ENCODE measurements at places on chromosomes 6 and 20.

DNA sequence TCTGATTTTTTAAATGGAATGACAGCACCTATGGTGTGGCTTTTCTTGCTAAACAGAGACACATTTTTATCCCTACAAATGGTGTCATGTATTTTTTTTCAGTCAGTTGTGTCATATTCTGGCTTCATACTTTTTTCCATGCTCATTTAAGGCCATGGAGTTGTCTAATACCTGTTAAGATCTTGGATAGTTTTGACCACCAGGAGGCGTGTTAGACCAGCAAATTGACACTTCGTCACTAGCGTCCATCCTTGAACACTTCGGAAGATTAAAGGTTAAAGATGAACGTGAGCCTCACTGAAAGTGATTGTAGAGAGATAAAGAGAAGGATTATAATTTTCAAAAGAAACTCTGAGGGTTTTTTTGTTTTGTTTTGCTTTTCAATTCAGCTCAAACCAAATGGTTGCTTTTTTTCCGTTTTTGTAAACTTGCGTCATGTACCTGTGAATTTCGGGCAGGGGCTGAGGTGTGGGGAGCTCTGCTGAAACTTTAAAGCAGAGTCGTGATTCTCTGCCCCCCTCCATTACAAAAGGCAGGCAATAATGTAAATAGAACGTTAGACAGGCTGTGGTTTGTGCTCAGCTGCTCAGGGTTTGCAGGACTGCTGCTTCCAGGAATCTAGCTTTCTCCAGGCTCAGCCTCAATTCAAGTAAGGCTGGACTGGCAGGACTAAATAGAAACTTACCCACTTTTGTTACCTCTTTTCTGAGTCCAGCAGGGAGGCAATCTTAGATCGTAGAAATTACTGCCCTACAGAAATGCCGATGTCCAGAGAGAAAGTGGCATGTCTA is 245.1 kb downstream of the FOXA2 start:
- DNase-seq, result no peak

DNA sequence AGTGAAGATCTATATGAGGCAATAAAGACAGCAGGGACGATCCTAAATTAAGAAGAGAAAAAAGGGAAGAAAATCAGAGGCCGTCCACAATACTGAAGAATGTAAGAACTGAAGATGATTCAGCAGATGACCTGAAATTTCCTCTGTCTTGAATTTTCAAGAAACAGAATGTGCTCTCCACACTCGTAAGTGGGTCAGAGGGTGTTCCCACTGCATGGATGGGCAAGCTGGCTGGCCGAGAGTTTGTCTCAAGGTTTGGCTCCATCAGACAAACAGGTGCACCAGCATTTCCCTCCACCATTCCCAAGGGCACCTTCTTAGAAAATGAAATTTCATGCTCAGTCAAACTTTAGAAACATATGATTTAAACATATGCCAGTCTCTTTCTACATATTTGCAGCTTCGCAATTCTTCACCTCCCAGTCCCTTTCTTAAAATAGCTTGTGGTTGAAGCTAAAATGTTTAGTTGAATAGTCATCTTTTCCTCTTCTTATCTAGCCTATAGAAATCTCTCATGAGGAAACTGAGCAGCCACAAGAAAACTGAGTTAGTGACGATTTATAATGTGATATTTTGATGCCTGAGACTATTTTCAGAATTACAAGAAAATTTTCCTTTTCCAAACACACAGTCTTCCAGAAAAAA is 576.4 kb downstream of the PRKN start:
- DNase-seq, result no peak

DNA sequence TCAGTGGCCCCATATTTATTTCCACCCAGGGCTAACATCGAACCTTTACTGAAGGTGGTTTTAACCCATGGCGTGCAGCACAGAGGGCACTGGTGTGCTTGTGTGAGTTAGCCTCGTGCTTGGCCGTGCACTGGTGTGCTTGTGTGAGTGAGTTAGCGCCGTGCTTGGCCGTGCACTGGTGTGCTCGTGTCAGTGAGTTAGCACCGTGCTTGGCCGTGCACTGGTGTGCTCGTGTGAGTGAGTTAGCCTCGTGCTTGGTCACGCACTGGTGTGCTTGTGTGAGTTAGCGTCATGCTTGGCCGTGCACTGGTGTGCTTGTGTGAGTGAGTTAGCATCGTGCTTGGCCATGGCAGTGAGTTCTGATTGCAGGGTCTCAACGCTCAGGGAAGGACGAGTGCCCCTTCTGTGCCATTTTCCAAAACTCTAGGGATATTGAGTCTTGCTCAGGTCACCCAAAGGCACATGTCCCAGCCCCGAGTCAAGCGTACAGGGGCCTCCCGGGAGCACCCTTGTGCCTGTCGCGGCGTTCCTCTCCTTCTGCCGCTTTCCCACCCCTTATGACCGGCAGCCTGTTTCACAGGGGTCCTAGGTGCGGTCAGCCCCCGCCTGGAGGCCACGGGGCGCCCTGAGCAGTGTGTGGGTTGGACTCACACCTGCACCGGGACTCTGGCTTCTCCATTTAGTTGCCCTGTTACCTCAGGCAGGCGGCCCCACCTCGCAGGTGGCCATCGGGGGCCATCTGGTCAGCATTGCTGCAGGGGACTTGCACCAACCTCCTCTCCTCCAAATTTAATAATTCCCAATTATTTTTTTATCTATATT is 399.1 kb downstream of the CDH4 start:
- DNase-seq, result no peak

DNA sequence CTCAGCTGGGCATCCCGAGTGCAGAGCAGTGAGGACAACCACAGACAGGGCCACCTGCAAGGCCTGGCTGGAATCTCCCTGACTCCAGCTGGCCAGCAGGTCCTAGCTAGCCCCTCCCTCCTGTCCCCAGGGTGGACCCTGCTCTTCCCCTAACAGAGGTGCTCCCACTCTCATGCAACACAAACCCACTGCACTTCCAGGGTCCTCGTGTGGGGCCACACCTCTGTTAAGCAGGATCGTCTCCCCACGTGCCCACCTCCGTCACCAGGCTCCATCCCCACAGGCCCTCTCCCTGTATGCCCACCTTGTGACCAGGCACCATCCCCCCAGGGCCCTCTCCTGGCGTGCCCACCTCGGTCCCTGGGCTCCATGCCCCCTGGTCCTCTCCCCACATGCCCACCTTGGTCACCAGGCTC is 17.3 kb downstream of the TAF4 start:
- no peak for DNase-seq

- DNase-seq, result no peak
Measured at GRCh38 chr6:44696099-44696498, 308.6 kb downstream of the CDC5L start.

- DNase-seq, result no peak
Measured at GRCh38 chr6:138211048-138211581, 7.2 kb downstream of the PBOV1 start.

- DNase-seq, result no peak
Measured at GRCh38 chr20:47246061-47246777, 110.3 kb downstream of the ZMYND8 start.
